ENCODE measurements at places on chromosomes 2 and 18.

DNA sequence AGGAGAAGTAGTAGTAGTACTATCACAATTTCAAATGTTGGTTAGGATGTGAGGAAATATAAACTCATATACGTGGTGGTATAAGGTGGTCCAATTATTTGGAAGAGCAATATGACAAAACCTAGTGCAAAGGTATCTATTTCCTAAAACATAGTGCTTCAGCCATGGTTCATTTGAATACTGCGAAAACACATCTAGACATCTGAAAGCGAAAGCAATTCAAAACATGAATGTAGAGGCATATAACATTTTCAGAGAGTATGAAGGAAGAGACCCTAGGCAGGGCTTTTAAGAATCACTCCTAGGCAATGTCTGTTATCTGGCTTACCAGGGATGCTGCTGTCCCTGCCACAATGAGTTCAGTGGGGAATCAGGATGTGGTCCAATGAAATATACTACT lies 1085.8 kb downstream of the TDRD15 start:
- DNase-seq: no peak

GRCh38 chr18:12420821-12421421 lies 13.2 kb downstream of the PRELID3A start:
- DNase-seq: no peak

DNA sequence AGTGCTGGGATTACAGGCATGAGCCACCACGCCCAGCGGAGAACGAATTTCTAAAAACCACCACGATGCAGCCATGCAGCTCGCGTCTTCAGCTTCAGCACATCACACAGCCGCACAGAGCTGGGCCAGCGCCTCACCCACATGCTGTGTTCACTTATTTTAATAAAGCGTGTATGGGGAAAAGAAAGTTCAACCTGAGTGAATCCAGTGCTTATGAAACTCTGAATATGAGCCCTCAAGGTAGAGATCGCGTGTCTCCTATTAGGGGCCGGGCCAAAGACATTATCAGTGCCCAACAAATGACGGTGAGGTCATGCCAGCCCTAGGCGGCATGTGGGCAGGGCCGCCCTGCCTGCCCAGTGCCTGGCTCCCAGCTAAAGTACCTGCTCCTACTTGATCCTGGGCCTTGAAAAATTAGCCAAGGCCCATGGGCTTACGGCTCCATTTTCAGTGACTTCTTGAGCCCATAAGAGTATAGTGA lies 44.3 kb downstream of the SPRED2 start:
- no peak for DNase-seq

DNA sequence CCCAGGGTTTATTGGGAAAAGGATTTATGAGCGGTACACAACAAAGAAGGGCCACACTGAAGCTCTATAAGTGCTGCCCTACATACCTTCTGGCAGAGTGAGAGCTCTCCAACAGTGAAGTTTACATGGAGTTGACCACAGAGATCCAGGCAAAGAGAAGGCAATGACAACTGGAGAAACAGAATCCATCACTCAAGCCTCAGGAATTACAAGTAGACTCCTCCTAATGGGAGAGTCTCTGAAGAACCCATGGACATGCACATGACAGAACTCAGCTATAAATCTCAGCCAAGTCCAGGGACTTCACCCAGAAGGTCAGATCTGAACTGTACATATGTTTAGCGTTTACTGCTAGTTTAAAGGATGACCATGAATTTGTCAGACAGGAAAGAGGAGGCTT lies 164.7 kb downstream of the DNAH7 start:
- DNase-seq: no peak

- peak; percentile 61 for DNase-seq
Measured at GRCh38 chr2:177334940-177335543, 57.5 kb upstream of the AGPS start.

- DNase-seq: no peak
Measured at GRCh38 chr2:239130041-239130440, 270.8 kb downstream of the HDAC4 start.

DNA sequence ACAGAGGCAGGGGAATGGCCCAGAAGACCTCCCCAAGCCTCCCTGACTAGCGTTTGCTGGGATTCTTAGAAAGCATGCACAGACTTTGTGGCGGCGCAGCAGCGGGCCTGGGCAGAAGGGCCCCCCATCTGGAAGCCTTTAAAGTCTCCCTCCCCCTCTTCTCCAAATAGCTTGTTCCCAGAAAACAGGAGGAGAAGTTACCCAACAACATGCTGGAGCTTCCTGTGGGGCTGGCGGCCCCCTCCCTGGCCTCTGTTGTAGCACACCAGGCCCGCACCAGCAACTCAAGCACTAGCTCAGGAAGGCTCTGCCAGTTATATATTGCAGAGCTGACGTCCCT lies 334.8 kb downstream of the DYSF start:
- DNase-seq: no peak

DNA sequence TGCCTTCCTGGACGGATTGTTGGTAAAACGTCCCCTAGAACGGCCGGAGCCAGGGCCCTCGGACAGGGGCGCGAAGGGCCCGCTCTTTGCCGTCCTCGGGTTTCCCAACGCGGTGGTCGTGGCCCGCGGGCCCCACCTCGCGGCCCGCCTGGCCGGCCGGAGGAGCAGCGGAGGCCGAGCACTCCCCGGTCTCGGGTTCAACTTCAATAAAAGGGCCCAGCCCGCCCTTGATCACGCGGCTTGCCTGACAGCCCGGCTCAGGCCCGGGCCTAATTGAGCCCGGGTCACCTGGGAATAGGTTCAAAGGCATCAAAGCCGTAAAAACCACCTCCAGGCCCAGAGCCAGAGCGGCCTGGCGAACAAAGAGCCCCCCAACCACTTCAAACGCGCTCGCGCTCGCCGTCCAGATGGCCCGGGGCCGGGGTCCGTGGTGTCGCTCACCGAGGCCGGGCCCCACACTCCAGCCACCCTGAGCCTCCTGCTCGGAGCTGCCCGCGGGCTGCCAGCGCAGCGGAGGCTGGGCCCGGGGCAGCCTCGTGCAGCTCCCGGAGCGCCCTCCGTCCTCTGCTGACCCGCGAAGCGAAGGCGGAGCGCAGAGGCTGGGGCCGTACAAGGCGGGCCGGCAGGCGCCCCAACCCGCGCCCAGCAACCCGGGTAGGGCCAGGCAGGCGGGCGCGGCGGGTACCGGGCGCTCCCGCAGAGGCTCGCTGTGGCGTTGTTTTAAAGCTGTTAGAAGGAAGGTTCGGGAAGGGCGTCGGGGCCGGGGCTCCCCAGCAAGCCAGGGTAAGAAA lies 1.1 kb upstream of the TWIST2 start:
- no peak for DNase-seq

DNA sequence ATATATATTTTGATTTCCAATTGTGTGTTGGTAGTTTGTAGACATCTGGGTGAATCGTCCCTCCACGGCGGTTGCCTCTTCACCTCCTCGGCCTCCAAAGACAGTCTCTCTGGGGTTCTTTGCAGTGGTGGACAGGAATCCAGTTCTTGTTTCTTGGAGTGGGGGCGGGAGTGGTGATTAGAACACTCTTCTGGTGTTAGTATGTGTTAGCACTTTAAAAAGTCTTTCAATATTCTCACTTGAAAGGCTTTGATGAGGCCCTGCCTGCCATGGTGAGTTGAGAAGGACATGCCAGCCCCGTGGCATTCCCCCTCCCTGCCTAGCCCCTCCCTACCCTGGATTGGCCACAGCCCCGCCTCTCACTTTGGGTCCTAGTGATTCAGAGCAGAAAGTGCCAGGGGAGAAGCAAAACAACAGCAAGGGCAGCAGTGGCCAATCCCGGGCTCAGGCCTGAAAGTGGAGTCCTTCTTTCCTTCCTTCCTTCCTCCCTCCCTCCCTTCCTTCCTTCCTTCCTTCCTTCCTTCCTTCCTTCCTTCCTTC lies 316.8 kb upstream of the HS6ST1 start:
- peak; percentile 24 for DNase-seq

- no peak for DNase-seq
Measured at GRCh38 chr2:164314148-164314547, 307.1 kb downstream of the GRB14 start.

- no peak for DNase-seq
Measured at GRCh38 chr18:55351241-55351691, 236.7 kb downstream of the TCF4 start.

DNA sequence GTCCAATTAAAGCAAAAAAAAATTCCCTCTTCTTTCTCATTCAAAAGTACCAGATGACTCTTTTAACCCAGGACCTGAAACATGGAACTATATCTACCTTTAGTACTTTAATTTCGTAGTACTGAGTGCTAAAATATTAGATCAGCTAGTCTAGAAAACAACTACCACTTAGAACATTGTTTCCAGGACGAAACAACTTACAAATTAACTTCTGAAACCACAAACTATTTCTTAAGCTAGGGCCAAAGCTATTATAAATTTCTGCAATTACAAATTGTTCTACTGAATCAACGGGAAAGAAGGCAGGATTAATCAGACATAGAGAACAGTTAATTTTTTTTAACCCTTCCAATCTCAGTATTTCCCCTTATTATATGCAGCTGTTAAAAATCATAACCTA lies 39.9 kb downstream of the DARS1 start:
- DNase-seq: no peak

DNA sequence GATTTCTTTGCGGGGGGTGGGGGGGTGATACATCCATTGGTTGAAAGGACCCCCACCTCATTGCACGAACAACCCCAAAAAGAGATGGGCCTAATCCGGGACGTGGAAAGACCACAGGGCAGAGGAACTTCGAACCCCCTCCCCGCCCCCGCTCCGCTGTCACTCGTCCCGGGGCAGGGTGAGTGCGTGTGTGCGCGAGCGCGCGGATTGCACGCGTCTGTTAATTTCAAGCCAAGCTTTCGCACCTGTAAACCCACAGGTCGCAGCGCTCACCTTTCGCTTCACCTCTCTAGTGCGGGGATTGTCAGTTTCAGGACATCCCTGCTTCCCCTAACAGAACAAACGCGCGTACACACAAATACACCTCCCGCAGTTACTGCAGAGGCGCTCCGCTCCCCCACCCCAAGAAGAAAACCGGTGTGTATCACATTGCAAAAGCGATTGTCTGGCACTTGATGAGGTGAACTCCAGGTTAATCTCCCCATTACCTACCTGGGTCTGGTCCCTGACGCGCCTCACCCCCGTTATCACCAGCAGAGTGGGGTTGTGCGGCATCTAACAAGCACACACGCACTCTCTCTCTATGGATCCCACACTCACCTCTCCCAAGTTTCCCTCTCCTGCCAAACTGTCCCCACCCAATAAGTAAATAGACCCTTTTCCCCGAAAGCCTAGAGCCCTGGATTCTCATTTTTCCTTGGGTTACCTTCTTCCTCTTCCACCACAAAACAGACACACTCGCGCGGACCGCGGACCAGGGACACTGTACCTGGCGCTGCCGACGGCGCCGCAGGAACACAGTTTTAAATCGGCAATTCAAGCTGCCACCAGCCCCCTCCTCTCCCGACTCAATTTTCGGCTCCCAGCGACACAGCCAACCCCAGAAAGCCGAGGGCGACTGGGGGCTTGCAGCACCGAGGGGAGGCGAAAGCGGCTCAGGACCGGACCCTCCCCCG lies 1.0 kb downstream of the CYP26B1 start:
- peak; percentile 40 for DNase-seq

DNA sequence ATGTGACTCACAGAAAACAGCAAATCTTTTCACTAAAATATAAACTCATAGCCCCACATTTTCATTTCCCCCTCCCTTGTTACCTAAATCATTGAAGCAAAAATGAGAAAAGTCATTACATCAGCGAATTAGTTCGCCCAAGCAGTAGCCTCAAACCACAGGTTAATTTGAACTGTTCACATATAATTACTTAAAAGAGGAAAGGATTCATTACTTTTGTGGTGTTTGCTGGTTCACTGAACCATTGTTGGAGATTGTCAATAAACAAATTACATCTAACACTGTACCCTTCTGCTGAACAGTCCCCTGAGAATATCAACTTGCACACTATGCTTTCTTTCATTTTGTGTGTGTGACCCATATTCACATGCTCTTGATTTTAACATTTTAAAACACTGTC lies 238.7 kb downstream of the ERBB4 start:
- DNase-seq: no peak

GRCh38 chr18:54233228-54233625 lies 8.8 kb upstream of the MBD2 start:
- no peak for DNase-seq

GRCh38 chr2:42799881-42800280 lies 7.5 kb upstream of the HAAO start:
- no peak for DNase-seq

GRCh38 chr2:168135630-168136029 lies 111.8 kb downstream of the STK39 start:
- DNase-seq: no peak

GRCh38 chr2:188725746-188726360 lies 248.3 kb upstream of the COL3A1 start:
- no peak for DNase-seq

GRCh38 chr18:53947092-53947640 lies 277.3 kb downstream of the MBD2 start:
- DNase-seq: no peak

- no peak for DNase-seq
Measured at GRCh38 chr18:46518438-46518837, 138.6 kb downstream of the LOXHD1 start.

DNA sequence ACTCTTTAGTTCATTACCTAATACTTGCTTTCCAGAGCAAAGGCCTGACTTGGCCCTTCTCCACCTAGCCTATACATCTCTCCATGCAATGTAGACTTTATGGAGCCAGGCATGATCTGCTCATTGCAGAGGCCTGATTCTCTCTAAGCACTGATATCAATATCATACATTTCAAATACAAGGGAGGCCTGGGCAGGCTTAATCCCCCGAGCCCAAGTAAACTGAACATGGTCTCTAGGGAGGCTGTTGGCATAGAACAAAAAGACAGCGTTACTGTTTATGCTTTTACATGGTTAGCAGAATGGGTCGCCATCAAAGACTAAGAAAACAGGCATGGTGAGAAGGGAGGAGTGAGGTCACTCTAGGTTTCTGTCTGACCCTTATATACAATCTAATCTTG lies 695.1 kb downstream of the ZEB2 start:
- no peak for DNase-seq

DNA sequence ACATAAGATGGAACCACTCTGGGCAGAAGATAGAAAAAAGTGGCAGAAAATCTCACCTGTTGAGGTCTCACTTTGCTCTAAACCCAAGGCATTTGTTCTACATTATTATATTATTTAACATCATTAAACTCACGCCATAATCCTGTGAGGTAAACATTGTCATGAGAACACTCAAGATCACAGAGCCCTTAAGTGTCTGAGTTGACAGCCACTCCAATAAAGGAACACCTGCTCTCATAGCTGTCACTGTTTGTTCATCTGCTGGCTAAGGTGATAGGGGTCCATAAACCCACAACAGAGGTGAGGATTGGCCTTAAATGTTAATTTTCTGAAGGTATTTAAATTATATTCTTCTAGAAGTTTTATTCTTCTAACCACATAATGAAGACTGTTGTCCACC lies 439.7 kb downstream of the RIT2 start:
- DNase-seq: no peak

GRCh38 chr2:104433657-104434056 lies 420.3 kb upstream of the POU3F3 start:
- DNase-seq: no peak

- no peak for DNase-seq
Measured at GRCh38 chr2:52895726-52896340, 871.8 kb upstream of the CHAC2 start.
